Hepatocyte (in vitro differentiated cells): ENCODE measurements at places on chromosomes 6 and 20. TPM values are rescaled to one million over a fixed set of nuclear protein-coding genes. Genes with fewer than 3 reads are reported as not detected.

GRCh38 chr6:12137480-12137879, 125.4 kb downstream of the HIVEP1 start:
- peak; percentile 33 for DNase-seq
- no peak overlapping the region for H3K4me3 ChIP-seq
- H3K4me1 ChIP-seq, result no peaks in the 10 kb centered on the region
- no peak overlapping the region for H3K27ac ChIP-seq
- no peaks in the 10 kb centered on the region for H3K36me3 ChIP-seq

GRCh38 chr6:2108700-2109306, 136.6 kb downstream of the GMDS start:
- no peak for DNase-seq
- H3K27ac ChIP-seq, result no peak overlapping the region
- H3K27me3 ChIP-seq, result no peaks in the 10 kb centered on the region
- no peaks in the 10 kb centered on the region for H3K4me1 ChIP-seq
- H3K36me3 ChIP-seq, result no peaks in the 10 kb centered on the region
- H3K4me3 ChIP-seq, result no peak overlapping the region

DNA sequence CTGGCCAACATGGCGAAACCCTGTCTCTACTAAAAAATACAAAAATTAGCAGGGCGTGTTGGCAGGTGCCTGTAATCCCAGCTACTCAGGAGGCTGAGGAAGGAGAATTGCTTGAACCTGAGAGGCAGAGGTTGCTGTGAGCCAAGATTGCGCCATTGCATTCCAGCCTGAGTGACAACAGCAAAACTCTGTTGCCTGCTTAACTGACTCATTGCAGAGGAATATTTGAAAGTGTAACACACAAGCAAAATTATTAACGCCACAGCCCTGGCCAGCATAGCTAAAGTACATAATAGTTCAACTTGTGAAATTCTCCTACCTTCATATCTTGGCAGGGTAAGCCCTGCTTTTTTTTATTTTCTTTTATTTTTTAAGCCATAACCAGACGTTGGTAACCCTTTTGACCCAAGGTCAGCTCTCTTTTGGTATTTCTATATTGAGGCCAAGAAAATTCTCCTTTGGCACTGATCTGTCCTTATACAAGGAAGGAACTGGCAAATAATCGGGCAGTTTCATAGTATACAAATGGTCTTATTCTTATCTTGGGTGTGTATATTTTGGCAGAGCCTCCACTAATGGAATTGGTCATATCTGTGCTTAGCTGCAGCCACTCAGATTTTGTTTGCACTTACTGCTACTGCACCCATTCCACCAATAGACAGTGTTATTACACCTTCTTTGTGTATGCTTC, 4.0 kb upstream of the ADGRF5 start:
- H3K4me1 ChIP-seq, result no peaks in the 10 kb centered on the region
- H3K4me3 ChIP-seq, result no peak overlapping the region
- no peaks in the 10 kb centered on the region for H3K36me3 ChIP-seq
- DNase-seq, result peak; percentile 56

TSBP1 gene
- polyA plus RNA-seq, result not detected in 2 replicates

DNA sequence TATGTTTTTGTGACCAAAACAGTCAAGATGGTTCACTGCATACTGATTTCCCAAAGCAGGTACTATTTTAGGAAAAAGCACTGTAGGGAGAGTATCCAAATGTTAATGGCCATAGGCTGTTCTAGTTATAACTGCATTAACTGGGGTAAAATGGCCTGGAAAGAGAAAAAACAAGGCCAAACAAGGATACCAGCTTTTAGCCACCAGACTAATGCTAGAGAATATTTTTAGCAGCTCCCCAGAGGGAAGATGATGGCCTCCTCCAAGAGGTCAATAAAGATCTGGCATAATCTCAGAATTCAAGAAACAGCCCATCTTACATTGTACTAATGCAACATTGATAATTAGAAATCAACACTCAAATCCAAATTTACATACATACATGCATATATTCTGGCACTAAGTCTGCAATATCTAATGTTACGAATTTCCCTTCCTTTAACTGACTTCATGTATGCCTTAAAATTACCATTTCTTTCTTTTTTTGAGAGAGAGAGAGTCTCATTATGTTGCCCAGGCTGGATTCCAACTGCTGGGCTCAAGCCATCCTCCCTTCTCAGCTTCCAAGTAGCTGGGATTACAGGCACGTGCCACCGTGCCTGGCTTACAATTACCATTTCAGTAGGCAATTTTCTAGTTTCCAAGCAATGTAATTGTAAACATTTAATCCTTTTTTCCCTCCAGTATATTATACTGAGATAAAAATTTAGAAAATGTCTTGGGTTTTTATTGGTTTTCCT, 9.3 kb downstream of the COX7A2 start:
- no peak overlapping the region for H3K27ac ChIP-seq
- no peaks in the 10 kb centered on the region for H3K27me3 ChIP-seq
- no peak overlapping the region for H3K4me3 ChIP-seq

- no peak overlapping the region for H3K4me3 ChIP-seq
- H3K36me3 ChIP-seq, result no peaks in the 10 kb centered on the region
- no peak overlapping the region for H3K27ac ChIP-seq
Observed at GRCh38 chr6:90695316-90695715, 108.4 kb upstream of the MAP3K7 start.

- DNase-seq, result no peak
- no peaks in the 10 kb centered on the region for H3K27me3 ChIP-seq
- no peak overlapping the region for H3K4me3 ChIP-seq
- no peaks in the 10 kb centered on the region for H3K4me1 ChIP-seq
- no peaks in the 10 kb centered on the region for H3K36me3 ChIP-seq
Observed at GRCh38 chr6:91340896-91341395, 754.1 kb upstream of the MAP3K7 start.

KCNK16 gene
- polyA plus RNA-seq, result 0.12 TPM in 1 of 2 replicates, not detected in the other

DNA sequence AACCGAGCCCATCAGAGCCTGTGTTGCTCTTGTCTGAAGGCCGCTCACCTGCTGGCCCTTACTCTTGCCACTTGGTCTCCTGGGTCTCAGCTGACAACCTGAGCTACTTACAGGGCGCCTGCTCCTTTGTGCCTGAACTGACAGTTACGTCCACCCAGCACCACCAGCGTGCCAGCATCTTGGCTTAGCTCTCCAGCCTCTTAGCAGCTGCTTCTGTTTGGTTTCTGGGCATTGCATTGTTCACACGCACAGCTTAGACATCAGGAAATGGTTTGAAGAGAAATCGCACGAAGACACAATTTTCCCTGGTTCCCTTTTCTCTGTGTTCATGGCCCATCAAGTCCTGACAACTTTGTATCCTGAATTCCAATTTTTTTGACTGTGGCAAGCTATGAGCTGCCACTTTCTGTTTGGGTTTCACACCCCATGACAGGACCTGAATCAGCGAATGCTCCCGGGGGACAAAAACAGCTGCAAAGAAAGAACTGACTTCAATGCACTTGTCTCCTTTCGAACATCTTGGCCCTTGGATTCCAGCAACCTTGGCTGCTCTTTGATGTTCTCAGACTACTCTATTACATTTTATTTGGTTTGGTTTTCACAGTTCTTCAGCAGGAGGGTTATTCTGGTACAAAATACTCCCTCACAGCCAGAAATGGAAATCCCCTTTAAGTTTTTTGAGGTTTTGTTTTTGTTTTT, 45.2 kb upstream of the LY86 start:
- peaks cover 62% of the 10 kb centered on the region for H3K27me3 ChIP-seq
- H3K4me1 ChIP-seq, result peaks cover 9% of the 10 kb centered on the region
- no peak overlapping the region for H3K27ac ChIP-seq
- no peak overlapping the region for H3K4me3 ChIP-seq
- DNase-seq, result no peak

DNA sequence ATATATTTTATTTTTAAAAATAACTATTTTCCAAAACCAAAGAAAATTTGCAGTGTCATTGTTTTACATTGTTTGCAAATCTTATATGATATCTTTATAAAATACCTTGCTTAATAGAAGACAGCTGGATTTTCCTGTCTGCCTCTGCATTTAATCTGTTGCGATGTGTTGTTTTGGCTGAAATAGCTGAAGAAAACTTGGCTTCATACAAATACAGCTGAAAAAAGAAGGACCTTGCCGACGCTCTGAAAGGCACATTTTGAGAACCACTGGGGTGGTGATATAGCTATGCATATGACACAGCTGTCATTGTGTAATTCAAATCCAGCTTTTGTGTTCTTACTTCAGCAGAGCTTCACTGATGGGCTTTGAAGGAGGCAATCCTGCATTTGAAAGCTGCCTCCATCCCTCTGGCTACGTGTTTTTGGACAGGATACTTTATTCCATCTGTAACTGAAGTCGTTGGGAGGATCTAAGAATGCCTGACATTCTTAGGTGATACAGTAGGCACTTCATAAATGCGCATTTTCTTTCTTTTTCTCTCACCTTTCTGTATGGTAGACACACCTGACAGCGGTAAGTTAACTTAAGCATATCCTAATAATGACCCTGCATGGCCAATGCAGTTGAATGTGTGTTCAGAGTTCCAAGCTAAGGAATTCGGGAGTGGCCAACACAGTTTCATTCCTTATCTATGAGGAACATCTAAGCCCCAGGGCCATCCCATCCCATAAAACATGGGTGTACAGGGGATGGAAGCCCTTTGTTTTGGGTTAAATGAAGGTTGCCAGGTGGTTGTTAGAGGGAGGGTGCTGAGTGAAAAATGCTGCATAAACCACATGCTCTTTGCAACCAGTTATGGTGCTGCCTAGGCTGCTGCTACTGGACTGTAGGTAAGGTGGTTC, 213.0 kb downstream of the TFAP2A start:
- H3K4me3 ChIP-seq, result no peak overlapping the region
- H3K27me3 ChIP-seq, result no peaks in the 10 kb centered on the region
- no peaks in the 10 kb centered on the region for H3K36me3 ChIP-seq
- H3K27ac ChIP-seq, result no peak overlapping the region

GRCh38 chr6:156995502-156995901, 218.3 kb downstream of the ARID1B start:
- no peak overlapping the region for H3K27ac ChIP-seq
- no peaks in the 10 kb centered on the region for H3K27me3 ChIP-seq
- peaks cover 21% of the 10 kb centered on the region for H3K4me1 ChIP-seq
- H3K36me3 ChIP-seq, result no peaks in the 10 kb centered on the region

DNA sequence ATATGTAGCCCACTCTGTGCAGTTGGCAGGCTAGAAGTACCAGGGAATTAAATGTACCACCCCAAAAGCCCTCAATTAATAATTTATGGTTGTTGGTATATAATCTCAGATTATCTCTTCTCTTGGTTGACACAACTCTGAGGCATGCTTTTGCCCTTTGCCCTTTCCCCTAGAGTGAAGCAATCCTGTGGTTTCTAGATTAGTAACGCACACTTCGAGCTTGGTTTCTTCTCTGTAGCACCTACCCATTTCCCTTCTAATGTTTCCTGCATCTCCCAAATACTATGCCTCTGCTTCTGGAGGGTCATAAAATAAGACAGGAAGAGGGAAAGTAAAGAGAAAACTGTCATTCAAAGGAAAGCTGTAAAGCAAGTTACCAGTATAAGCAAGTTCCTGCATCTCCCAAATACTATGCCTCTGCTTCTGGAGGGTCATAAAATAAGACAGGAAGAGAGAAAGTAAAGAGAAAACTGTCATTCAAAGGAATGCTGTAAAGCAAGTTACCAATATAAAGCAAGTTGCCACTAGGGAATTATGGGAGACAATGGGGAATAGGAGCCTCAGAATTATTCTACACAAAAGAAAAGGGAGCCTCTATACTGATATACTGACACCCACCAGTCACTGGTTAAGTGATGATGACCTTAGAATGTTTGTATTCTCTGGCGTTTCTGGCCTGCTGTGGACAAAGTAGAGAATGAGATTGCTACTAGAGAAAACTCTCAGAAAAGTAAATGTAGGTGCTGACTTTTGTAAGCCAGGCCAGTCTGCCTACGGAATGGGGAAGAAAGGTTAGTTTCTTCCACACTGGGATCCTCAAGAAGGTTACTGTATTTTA, 862.6 kb upstream of the MAN1A1 start:
- peak overlapping the region; percentile 10 for H3K27ac ChIP-seq
- no peaks in the 10 kb centered on the region for H3K36me3 ChIP-seq
- H3K4me3 ChIP-seq, result no peak overlapping the region
- peak; percentile 31 for DNase-seq
- H3K4me1 ChIP-seq, result peaks cover 19% of the 10 kb centered on the region

COL20A1 gene
- not detected in 2 replicates for polyA plus RNA-seq

- H3K4me3 ChIP-seq, result no peak overlapping the region
- no peak overlapping the region for H3K27ac ChIP-seq
- H3K36me3 ChIP-seq, result no peaks in the 10 kb centered on the region
- no peaks in the 10 kb centered on the region for H3K27me3 ChIP-seq
Observed at GRCh38 chr20:1778338-1778737, 116.9 kb upstream of the SIRPA start.

SPATS1 gene
- not detected in 2 replicates for polyA plus RNA-seq

GRCh38 chr6:42448927-42449659, 2.6 kb downstream of the TRERF1 start:
- H3K27me3 ChIP-seq, result no peaks in the 10 kb centered on the region
- no peaks in the 10 kb centered on the region for H3K36me3 ChIP-seq
- peak overlapping the region; percentile 91 for H3K4me3 ChIP-seq
- H3K4me1 ChIP-seq, result peaks cover 12% of the 10 kb centered on the region
- H3K27ac ChIP-seq, result peak overlapping the region; percentile 58

DNA sequence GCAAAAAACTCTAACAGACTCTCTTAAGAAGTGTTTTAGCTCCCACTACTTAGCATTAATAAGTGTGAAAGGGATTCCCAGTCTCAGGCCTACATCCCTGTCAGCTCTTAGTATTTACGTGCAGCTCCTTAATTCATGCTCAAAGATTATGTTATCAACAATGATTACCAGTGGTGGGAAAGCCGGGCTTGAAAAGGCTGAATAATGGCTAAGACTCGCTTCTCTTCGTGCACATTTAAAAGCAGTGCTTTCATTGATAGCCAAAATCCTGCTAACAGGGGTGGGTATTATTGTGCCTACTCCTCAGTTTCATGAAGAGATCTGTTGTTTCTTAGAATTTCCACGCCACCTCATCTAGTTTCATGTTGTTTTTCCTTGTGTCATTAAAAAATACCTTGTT, 518.8 kb downstream of the GRIK2 start:
- no peak for DNase-seq
- H3K27ac ChIP-seq, result no peak overlapping the region
- H3K27me3 ChIP-seq, result no peaks in the 10 kb centered on the region
- H3K4me3 ChIP-seq, result no peak overlapping the region
- H3K4me1 ChIP-seq, result no peaks in the 10 kb centered on the region

GRCh38 chr6:144840619-144841018, 555.5 kb downstream of the UTRN start:
- no peaks in the 10 kb centered on the region for H3K27me3 ChIP-seq
- no peak for DNase-seq
- no peaks in the 10 kb centered on the region for H3K4me1 ChIP-seq
- no peaks in the 10 kb centered on the region for H3K36me3 ChIP-seq

C20orf96 gene
- polyA plus RNA-seq, result 10.6 and 14.0 TPM in 2 replicates

- peaks cover 26% of the 10 kb centered on the region for H3K4me1 ChIP-seq
- H3K27me3 ChIP-seq, result no peaks in the 10 kb centered on the region
- H3K36me3 ChIP-seq, result no peaks in the 10 kb centered on the region
- no peak for DNase-seq
- H3K27ac ChIP-seq, result peak overlapping the region; percentile 49
Observed at GRCh38 chr6:3341467-3341866, 82.7 kb downstream of the PSMG4 start.

DNA sequence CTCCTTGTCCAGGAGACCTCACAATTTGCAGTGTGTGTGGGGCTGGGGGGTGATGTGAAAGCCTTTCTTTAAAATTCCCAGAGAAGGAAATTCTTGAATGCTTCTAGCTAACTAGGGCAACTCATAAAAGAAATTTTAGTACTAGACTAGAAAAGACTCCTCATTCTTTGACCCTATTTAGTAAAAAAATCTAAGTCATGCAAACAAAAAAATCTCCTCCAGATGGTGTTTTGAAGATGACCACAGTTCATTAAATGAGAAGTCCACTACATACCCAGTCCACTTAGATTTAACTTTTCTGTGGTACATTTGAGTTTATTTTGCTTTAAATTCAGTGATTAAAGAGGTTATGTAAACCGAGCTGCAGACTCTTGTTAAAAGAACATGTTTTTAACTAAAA, 67.5 kb downstream of the NDUFAF5 start:
- H3K27me3 ChIP-seq, result no peaks in the 10 kb centered on the region
- DNase-seq, result no peak
- no peak overlapping the region for H3K27ac ChIP-seq
- no peak overlapping the region for H3K4me3 ChIP-seq
- H3K36me3 ChIP-seq, result no peaks in the 10 kb centered on the region
